ENCODE measurements at places on chromosomes 4 and X.

- DNase-seq, result no peak
Measured at GRCh38 chr4:66930206-66930605, 615.1 kb downstream of the CENPC start.

- no peak for DNase-seq
Measured at GRCh38 chr4:39514888-39515401, 12.3 kb downstream of the UGDH start.

GRCh38 chrX:149074398-149074797 lies 430.7 kb downstream of the IDS start:
- no peak for DNase-seq

DNA sequence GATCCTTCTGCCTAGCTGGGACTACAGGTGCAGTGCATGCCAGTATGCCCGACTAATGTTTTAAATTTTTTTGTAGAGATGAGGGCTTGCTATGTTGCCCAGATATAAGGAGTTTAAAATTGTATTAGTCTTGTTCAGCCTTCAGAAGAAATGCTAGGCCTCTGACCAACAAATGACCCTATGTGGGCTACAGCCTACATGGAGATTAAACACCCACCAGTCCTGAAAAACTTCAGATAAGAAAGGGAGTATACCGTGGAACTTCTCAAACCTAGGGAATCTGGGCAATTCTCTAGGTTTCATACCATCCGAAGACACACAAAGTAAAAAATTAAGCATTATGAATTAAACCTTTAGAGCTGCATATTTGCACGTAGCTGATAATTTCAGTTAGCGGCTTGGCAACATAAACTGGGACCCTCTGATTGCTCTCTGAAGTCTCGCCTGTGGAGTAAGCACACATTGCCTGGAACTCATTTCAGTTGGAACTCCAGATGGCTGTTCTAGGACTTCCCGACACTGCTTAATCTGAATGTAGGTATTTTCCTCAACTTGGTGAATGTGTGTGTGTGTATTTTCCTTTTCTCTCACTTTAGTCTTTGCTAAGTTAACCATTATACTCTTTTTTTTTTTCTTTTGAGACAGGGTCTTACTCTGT lies 33.0 kb downstream of the MOB1B start:
- DNase-seq, result no peak

DNA sequence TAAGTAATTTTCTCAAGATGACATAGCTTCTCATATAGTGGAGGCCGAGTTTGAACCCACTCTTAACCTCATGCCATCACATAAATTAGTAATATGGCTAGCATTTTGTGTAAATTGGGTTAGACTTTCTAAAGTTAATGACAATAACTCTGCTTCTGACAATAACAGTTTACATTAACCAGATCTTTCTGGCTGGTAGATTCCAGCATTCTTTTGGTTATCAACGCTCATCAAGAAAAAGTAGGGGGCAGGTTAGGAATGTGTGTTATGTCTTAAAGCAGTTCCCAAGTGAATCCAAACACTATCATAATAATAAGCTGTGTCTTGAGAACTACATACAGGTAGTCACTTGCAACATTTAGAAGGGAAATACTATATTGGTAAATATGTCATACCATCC lies 162.5 kb downstream of the PRDM5 start:
- DNase-seq, result no peak

- DNase-seq, result no peak
Measured at GRCh38 chrX:100296183-100296753, 113.8 kb downstream of the PCDH19 start.

DNA sequence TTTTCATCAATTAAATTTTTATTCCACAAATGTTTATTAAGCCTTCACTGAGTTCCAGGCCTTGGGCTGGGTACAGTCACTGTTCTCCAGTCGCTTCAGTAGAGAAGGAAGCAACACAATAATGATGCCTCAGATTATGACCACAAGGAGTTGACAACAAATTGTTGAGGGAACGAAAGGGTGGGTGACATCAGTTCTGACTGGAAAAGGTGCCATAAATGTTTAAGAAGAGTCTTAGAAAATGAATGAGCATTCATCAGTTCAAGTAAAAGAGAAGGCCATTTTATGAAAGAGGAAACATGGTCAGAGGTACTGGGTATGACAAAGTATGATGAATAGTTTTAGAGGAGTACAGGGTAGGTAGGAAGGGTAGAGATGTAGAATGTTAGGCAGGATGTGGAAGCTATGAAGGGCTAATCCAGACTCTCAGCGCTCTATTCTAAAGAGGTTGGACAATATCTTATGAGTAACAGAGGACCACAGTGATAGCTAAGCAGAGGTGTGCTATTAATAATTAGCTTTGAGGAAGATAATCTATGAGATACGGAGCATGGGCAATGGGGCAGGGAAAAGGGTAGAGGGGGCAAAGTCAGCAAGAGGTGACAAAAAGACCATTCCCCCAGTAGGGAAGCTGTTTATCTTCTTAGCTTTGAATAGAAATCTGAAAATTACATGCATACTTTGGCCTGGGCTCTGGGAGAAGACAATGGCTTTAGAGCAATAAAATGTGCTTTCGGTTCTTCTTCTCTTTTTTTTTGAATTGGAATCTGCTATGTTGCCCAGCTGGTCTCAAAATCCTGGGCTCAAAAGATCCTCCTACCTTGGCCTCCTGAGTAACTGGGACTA lies 20.4 kb downstream of the AFP start:
- DNase-seq, result no peak
